ENCODE measurements at places on chromosomes 5 and 9.

GRCh38 chr5:28896949-28897348 is 1858.6 kb upstream of the CDH9 start:
- DNase-seq, result peak; percentile 8

DNA sequence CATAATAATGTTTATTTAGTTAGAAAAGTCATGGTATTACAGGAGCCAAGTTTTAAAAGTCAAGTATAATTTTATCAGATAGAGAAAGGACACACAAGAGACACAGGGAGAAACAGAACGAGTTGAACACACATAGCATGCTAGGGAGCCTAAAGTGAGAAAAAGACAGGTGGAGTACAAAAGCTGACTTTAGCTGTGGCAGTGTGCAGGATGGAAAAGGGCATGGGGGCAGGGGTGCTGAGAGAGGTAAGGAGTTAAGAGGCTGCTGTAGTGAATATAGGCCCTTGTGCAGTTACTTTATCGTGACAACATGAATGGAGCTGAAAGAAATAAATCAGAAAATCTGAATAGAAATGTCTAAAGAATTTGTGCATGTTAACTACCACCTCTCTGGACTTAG is 18.0 kb downstream of the HMGCS1 start:
- no peak for DNase-seq

GRCh38 chr5:79689541-79690466 is at the start of gene CMYA5:
Gene CMYA5, plus strand, starts transcription at chr5:79689836. Its CDS starts 72 bp downstream, at chr5:79689908.
- no peak for DNase-seq

- DNase-seq, result no peak
Observed at GRCh38 chr5:174090129-174090528, 44.6 kb downstream of the NSG2 start.
